ENCODE measurements at places on chromosomes 16 and 17.

- no peak for DNase-seq
These were observed 26.2 kb downstream of the IL21R start for GRCh38 chr16:27428026-27428785.

GRCh38 chr17:51630101-51630671 is 369.8 kb downstream of the UTP18 start:
- no peak for DNase-seq

DNA sequence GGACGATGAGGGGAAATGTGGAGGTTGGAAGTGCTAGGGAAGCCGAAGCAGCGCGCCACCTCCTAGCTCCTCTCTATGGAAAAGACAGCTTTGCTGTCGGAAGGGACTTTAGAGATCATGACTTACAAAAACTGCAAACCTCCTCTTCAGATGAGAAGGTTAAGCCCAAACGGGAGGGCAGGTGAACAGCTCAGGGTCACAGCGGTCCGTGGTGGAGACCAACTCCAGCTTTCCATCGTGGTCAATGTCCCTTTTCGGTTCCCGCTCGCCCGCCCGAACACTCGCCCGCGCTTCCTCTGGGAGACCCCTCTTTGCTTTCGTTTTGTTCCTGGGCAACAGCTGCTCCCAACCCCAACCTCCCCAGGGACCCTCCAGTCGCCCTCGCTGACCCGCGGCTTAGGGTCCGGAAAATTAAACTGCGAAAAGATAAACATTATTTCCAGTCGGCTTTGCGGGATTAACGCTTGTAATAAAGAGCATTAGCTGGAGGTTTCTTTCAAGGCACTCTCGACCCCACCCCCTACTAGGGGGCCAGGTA is 7.7 kb downstream of the IRX6 start:
- no peak for DNase-seq

DNA sequence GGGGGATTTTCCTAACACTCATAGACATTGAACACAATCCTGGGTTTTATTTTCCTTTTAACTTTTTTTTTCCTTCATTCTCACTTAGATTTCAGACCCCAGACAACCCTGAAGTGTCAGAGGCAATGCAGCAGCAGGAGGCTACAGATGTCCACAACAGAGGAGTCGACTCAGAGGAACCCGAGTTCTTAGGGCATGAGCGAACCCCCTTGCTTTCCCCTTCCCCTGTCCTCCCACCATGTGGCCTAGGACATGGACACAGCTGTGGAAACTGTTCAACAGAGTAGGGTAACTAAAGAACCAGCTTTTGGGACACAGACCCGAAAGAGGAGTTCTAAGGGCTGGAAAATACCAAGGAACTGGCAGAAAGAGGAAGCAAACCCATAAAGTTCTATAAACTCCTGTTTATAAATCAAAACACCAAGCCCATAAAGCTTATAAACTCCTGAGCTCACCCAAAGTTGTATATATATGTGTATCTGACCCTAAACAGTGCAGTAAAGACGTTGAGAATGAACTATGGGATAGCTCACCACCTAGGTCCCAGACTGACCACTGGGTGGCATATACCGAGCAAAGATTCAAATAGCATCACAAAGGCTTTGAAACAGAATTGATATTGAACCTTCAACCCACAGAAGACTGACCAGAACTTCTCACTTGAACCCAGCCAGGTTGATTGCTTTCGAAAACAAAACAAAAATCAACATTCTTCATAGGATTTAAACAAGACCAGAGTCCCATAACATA is 33.9 kb downstream of the CMTM4 start:
- DNase-seq = no peak

DNA sequence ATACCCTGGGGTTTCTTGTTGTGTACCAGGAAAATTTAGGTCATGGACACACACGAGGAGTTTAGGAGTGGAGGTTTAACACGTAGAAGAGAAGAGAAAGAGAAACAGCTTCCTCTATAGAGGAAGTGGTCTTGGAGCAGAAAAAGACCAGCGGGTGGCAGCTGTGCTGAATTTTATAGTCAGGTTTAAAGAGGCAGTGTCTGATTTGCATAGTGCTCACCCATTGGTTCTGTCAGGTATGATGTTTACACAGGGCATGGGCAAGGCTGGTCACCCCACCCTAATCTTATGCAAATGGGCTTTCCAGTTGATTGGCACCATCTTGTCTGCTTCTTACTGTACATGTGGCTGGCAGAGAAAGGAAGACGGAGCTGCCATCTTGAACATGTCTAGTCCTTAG is 309.0 kb downstream of the CDH13 start:
- DNase-seq = no peak

DNA sequence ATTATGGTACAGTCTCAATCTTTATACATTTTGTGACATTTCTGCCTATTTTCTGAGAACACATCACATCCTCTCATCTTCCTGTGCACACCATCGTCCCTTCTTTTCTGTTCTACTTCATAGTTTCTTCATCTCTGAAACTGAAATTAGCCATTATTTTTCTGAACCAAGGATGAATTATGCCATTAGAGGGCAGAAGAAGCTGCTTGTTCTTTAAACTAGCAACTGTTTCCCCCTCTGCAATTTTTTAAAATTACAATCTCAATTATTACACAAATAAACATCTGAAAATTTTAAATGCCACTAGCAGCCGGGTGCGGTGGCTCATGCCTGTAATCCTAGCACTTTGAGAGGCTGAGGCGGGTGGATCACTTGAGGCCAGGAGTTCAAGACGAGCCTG is 41.3 kb downstream of the RBBP6 start:
- DNase-seq = no peak

DNA sequence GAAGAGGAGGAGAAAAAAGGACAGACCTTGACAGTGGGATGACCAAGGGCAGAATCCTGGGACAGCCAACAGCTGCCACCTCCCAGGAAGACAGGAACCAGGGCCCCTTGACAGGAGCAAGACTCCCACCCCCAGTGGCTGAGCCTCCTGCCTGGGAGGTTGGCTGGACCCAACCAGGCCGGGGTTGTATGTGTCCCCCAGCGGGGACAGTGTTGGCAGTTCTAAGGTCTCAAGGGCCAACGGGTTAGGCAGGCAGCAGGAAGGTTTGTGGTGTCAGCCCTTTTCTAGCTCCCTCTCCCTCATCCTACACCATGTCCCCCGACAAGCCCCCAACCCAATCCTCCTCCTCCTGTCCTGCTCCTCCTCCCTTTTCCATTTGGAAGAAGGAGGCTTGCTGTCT is 126.2 kb downstream of the MRM1 start:
- DNase-seq = no peak

DNA sequence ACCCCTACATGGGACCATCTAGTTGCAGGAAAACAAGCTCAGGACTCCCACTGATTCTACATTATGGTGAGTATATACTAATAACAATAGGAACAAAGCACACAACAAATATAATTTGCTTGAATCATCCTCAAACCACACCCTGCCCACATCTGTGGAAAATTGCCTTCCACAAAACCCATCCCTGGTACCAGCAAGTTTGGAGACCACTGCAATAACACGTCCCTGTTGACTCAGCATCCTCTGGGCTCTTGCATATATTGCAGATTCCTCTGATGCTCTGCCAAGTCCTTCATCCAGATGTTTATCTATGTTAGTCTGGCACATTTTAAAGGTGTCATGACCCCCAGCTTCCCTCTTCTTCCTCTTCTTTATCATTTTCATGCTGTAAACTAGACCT is 138.4 kb downstream of the PCTP start:
- no peak for DNase-seq

- no peak for DNase-seq
These were observed 11.0 kb downstream of the GPRC5C start for GRCh38 chr17:74442670-74443515.

GRCh38 chr16:23013484-23013883 is 135.8 kb downstream of the USP31 start:
- no peak for DNase-seq

DNA sequence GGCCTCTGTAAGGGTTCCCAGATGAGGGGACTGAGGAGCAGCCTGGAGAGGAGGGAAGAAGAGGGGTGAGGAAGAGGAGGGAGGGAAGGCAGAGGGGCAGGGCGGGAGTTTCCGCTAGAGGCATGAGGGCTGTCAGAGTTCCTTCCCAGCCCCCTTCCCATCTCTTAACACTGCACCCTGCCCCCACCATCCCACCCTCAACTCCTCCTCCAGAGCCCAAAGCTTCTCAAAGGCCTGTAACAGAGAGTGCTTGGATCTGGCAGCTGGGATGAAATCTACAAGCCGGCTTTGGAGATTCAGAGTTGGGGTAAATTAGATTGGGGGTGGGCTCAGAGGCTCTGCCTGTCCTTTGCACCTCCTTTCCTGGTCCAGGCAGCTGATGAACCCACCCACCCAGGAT is 57.3 kb upstream of the DLX4 start:
- no peak for DNase-seq

- DNase-seq = no peak
These were observed 30.3 kb upstream of the SRCIN1 start for GRCh38 chr17:38636054-38636453.

GRCh38 chr16:71499775-71500364 is 10.7 kb upstream of the ZNF19 start:
- DNase-seq = peak; percentile 79

GRCh38 chr17:6893382-6894205 is 62.1 kb upstream of the TEKT1 start:
- DNase-seq = no peak

- no peak for DNase-seq
These were observed 2.0 kb downstream of the UBALD2 start for GRCh38 chr17:76267051-76267576.

DNA sequence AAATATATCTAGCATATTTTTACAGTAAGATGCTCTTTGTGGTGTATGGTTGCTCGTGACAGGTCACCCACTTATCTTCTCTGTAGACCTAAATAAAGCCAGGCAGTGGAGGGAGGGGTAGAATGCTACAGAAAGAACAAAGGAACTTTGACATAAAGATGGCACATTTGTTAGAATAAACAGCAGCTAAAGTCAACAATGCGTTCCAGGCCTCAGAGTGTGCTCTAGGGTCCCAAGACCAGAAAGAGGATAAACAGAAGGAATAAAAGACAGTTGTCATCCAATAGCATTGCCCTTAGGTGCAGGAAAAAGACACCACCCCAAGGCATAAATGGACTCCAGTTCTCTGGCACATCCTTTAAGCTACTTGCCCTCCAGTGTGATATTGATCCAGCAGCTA is 523.0 kb upstream of the CDH11 start:
- no peak for DNase-seq

DNA sequence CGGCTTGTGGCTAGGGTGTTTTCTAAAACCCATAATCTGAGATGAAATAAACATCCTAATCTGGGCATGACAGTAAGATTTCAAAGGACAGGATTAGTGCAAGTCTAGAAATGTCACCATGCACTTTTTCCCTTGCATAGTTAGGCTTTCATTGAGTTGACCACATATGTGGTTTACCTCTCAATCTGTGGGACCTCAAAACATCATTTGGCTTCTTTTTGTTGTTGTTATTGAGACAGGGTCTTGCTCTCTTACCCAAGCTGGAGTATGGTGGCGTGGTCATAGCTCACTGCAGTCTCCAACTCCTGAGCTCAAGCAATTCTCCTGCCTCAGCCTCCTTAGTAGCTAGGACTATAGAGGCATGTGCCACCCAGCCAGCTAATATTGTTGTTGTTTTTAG is 197.8 kb downstream of the CEP112 start:
- DNase-seq = no peak

GRCh38 chr16:75402821-75403475 is 30.4 kb downstream of the CFDP1 start:
- no peak for DNase-seq

- no peak for DNase-seq
These were observed 68.2 kb downstream of the RNF213 start for GRCh38 chr17:80328634-80329380.

GRCh38 chr17:79077587-79077986 is 3.0 kb downstream of the ENGASE start:
- DNase-seq = no peak

All from CD4-positive, alpha-beta T cell (primary cell).